CD4-positive, alpha-beta memory T cell (primary cell): ENCODE measurements at places on chromosomes 2 and 18. TPM values are rescaled to one million over a fixed set of nuclear protein-coding genes. Genes with fewer than 3 reads are reported as not detected.

The SULT1C4 gene
- total RNA-seq: not detected

The RAB3GAP1 gene
- total RNA-seq: 46.7 TPM

The CPO gene
- not detected for total RNA-seq

The LMAN2L gene
- 12.6 TPM for total RNA-seq

The SLC39A6 gene
- 19.7 TPM for total RNA-seq

The KCNJ3 gene
- total RNA-seq: not detected

The VWC2L gene
- not detected for total RNA-seq
